ENCODE measurements at places on chromosomes 13 and 19. TPM values are rescaled to one million over a fixed set of nuclear protein-coding genes. Genes with fewer than 3 reads are reported as not detected.
A peak's percentile ranks its signal among the peaks of the same experiment; 100 is the strongest.

DNA sequence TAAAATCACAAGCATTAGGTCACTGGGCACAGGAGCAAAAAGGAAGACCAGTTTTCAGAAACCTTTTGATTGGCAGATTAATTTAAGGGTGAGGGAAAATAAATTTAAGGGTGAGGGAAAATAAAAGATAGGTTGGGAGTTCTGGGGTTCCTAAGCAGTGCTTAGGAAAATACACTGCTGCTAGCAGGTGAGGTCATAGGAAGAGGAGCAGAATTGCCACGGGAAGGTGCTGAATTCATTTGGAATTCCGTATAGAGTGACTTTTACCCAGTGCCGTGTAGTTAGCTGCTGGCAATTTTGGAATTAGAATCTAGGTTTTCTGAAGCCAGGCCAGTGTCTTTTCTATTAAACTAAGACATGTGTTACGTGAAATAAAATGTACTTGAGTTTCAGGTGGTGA is 59.8 kb downstream of the DGKH start:
- DNase-seq, result no peak

DNA sequence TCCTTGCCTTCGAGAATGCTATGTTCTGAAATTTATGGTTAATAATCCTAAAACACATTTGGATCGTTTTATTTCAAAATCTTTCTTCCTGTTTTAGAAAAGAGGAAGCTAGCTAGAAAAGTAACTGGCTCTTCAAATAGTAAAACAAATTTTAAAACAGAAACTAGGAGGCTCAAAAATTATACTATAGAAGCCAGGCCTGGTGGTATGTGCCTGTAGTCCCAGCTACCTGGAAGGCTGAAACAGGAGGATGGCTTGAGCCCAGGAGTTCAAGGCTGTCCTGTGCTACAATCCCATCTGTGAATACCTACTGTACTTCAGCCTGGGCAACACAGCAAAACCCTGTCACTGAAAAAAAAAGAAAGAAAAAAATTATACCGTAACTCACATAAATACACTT is 57.9 kb downstream of the ELF1 start:
- DNase-seq, result no peak

DNA sequence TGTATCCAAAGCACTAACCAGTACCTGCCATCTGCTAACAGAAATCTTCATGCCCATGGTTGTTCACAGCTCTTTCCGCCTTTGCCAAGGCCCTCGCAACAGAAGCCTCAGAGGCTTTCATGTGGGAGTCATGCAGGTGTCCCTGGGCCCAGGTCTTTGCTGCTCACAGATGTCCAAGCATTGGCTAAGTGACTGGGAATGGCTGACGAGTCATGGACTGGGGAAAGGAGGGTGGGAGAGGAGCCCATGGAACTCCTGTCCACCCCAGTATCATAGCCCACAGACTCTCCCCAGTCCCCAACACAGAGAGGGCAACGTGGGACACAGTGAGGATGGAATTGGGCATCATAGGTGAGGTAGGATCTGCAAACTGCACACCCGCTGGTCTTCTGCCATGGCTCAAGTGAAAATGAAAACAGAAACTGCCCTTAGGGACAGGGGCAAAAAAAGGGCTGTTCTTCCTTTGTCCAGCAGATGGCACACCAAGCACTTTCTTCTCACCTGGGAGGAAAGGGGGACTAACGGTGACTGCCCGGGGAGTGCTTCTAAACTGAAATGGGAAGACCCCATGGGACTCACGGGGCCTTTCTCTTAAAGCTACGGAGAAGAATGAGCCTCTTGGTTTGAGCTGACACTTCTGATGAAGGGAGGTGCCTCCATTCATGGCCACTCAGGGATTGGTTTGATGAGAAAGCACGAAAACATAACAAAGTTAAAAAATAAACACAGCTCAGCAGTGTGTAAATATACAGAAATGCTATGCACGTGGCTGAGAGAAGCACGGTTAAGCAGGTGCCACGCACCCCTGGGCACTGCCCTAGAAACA is 11.1 kb upstream of the DHRS12 start:
- peak; percentile 66 for DNase-seq

CYP2A6 gene
- 0.35 TPM for polyA plus RNA-seq

CEACAM4 gene
- not detected for polyA plus RNA-seq

OR10H1 gene
- 0.03 TPM for polyA plus RNA-seq
